ENCODE measurements at places on chromosomes 1 and 21.

- DNase-seq, result no peak
Measured at GRCh38 chr1:36284517-36284916, 21.7 kb upstream of the SH3D21 start.

GRCh38 chr1:161502641-161503393, 2.4 kb upstream of the FCGR2A start:
- DNase-seq, result no peak

GRCh38 chr1:198970916-198971315, 332.1 kb downstream of the PTPRC start:
- DNase-seq, result no peak

- no peak for DNase-seq
Measured at GRCh38 chr21:45396620-45396995, 8.4 kb upstream of the COL18A1 start.

GRCh38 chr1:205523261-205523890, 18.9 kb downstream of the CDK18 start:
- no peak for DNase-seq

DNA sequence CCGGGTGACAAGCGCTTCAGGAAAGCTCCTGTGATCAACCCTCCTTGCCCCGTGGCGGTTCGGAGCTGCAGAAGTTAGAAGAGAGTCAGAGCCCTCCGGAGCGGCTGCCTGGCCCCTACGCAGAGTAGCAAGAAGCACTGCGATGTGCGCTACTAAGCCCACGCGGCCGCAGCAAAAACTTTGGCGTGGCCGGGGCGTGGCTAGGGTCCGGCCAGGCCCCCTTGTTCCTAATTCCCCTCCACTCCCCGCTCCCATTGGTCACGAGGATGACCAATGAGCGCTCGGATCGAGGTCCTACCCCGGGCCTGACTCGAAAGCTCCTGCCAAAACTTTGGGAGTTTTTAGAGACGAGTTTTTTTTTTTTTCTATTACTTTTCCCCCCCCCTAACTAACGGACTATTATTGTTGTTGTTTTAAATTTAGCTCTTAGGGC, at the start of gene HLX:
Gene HLX, plus strand, starts transcription at position 368 of the 433 bp plus-strand sequence. CDS start 415 bp downstream, outside the sequence.
- peak; percentile 67 for DNase-seq

- DNase-seq, result no peak
Measured at GRCh38 chr1:9466780-9467758, 72.2 kb upstream of the SLC25A33 start.

- DNase-seq, result peak; percentile 80
Measured at GRCh38 chr1:183033205-183033604, 10.0 kb downstream of the LAMC1 start.

DNA sequence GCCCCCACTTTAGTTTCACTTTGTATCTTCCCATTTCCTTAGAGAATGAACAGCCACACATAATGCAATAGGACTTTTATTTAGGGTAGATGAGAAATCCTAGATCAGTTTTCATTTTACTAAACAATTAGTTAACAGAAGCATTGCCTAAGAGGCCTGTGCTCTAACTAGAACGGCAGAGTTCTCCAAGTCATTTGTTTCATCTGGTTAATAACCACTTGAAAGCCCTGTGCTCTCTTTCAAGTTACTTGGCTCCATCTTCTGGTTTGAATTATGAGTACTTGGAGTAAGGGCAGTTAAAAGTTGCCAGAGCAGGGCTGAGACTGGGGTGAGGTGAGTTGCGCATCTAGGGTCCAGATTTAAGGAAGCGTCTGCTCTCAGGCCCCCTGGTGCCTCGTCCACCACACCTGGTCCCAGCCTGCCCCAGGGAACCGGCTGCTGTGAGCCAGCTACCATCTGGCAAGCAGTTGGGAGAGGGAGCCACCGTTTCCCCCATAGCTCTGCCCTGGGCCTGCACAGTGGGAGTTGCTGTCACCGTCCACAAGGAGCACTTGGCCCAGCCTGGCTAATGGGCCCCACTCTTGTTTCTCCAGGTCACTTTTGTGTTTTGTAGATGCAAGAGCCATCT, 18.1 kb upstream of the SLC44A3 start:
- peak; percentile 86 for DNase-seq

DNA sequence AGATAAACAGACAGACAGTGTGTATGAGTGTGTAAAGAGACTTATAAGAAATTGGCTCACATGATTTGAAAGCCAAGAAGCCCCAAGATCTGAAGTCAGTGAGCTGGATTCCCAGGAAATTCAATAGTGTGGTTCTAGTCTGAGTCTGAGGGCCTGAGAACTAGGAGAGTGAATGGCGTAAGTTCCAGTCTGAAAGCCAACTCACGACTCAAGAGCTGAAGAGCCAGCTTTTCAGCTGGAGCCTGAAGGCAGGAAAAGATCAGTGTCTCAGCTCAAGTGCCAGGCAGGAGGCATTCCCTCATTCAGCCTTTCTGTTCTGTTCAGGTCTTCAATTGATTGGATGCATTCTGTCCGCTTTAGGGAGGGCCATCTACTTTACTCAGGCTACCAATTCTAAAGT, 257.2 kb downstream of the PLPP3 start:
- no peak for DNase-seq

- DNase-seq, result no peak
Measured at GRCh38 chr1:83497563-83497962, 501.4 kb downstream of the TTLL7 start.

GRCh38 chr1:83994111-83994510, 4.8 kb downstream of the TTLL7 start:
- DNase-seq, result no peak

GRCh38 chr1:84851839-84852238, 41.2 kb downstream of the LPAR3 start:
- peak; percentile 94 for DNase-seq

GRCh38 chr1:20212085-20212684, 25.9 kb upstream of the PLA2G2C start:
- DNase-seq, result peak; percentile 15

DNA sequence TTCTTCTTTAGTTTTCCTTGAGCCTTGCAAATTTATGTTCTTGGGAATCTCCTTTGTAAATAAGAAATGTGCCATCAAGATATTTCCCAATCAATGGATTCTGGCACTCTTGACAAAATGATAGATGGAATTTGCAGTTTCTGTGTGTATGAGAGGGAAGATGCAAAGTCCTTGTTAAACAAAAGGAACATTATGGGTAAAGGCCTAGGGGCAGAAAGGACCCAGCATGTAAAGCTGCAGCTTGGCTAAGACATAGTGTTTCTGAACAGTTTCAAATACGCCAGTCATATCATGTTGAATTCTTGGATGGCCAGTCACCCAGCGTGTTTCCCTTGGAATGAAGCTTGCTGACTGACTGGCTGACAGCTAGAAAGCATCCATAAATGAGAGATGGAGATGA, 210.8 kb downstream of the NFIA start:
- DNase-seq, result no peak

DNA sequence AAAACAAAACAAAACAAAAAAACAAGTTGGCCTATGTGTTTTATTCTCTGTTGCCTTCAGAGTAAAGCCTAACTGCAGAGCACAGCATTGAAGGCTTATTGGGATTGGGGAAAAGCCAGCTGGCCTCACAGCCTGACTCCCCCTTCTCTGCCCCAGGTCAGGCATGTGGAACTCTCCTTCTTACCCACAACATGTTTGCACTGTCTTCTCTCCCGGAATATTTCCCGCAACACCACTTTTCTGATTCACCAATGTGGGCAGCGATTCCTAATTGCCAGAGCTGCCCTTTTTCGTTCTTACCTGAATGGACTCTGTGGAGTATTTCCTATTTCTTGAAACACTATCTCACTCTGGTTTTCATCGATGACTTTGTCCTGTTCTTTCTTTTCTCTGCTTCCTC, 2.8 kb upstream of the TARBP1 start:
- DNase-seq, result peak; percentile 48

- DNase-seq, result no peak
Measured at GRCh38 chr1:92446546-92446945, 40.2 kb downstream of the GFI1 start.

DNA sequence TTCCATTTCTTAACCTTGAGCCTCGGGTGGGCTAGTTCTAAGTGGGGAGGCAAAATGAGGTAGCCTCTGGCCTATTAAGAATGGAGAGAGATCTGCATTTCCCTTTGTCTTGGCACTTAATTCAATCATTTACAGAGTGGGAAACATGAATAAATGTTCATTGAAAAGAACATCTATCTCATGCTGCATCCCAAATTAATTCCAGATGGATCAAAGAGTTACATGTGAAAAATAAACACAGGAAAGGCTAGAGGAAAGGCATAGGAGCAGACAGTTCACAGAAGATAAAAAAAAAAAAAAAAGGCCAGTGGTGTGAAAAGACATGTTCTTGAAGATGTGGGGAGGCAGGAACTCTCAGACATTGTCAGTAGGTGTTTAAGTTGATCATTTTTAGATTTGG, 35.7 kb upstream of the EPS8L3 start:
- no peak for DNase-seq

- DNase-seq, result no peak
Measured at GRCh38 chr1:153795330-153795837, 20.2 kb downstream of the SLC27A3 start.

- no peak for DNase-seq
Measured at GRCh38 chr1:117659550-117660270, 53.9 kb downstream of the TENT5C start.

GRCh38 chr1:219927956-219928790, at the start of gene SLC30A10:
SLC30A10 (minus strand) TSS chr1:219928557; CDS start chr1:219928440, 117 bp downstream.
- DNase-seq, result no peak

- no peak for DNase-seq
Measured at GRCh38 chr1:220775240-220775853, 11.4 kb upstream of the MTARC1 start.

GRCh38 chr1:8976896-8977450, 31.3 kb downstream of the CA6 start:
- DNase-seq, result no peak

GRCh38 chr1:54096227-54096876, 42.9 kb downstream of the TCEANC2 start:
- DNase-seq, result no peak

GRCh38 chr1:62691062-62691844, 3.1 kb upstream of the DOCK7 start:
- DNase-seq, result no peak

- no peak for DNase-seq
Measured at GRCh38 chr1:67191668-67192520, 25.6 kb downstream of the IL23R start.

All from RCC 7860 (cell line).